ENCODE measurements at places on chromosomes 2 and 18.
A peak's percentile ranks its signal among the peaks of the same experiment; 100 is the strongest.

- no peak for DNase-seq
Observed at GRCh38 chr2:68193144-68193543, 35.5 kb downstream of the PNO1 start.

DNA sequence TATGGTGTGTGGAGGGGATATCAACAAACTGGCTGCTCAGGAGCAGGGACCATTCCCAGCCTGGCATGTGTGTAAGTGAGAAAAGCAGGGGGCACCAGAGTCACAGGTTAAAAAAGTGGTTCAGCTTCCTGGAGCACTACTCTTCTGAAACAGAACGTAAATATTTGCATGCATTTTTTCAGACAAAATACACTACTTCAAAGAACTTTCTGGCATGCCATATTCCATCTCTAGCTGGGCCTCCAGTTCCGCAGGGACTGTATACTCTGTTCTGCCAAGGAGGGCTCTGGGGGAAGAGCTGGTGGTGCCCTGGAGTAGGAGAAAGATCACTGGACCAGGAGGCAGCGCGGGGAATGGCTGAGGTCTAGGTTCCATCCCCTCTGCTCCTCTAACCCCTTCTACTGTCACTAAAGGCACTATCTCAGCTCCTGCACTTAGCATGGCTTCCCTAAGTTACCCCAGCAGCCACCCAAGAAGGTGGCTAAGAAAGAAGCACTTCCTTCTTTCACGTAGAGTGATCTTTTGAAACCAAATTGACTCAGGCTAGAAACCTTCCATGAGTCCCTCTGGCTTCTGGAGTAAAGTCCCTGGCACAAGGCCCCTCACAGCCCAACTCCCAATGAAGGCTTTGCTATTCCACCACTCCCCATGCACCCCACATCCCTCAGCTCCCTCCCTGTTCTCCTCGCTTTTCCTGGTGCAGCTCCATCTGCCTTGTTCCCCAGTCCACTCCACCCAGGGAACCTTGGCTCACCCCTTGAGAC, 57.6 kb upstream of the CABLES1 start:
- no peak for DNase-seq

- no peak for DNase-seq
Observed at GRCh38 chr2:57160976-57161375, 885.6 kb upstream of the VRK2 start.

GRCh38 chr2:113341191-113341869, 62.6 kb upstream of the PAX8 start:
- no peak for DNase-seq

GRCh38 chr18:3596637-3597384, 146.8 kb downstream of the TGIF1 start:
- DNase-seq = peak; percentile 59

DNA sequence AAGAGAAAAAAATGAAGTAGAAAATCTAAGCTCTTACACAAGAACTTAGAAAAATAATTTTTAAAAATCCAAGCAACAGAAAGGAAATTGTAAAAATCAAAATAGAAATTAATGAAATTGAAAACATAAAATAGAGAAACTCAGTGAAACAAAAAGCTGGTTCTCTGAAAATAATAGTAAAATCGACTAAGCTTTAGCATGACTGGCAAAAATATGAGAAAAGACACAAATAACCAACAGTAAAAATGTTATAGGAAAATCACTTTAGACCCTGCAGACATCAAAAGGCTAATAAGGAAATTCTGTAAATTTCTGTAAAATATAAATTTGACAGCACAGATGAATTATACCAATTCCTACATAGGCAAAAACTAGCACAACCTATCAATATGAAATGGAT, 768.9 kb upstream of the LRRTM1 start:
- DNase-seq = no peak

- no peak for DNase-seq
Observed at GRCh38 chr2:237859082-237859433, 365 bp upstream of the RAMP1 start.

DNA sequence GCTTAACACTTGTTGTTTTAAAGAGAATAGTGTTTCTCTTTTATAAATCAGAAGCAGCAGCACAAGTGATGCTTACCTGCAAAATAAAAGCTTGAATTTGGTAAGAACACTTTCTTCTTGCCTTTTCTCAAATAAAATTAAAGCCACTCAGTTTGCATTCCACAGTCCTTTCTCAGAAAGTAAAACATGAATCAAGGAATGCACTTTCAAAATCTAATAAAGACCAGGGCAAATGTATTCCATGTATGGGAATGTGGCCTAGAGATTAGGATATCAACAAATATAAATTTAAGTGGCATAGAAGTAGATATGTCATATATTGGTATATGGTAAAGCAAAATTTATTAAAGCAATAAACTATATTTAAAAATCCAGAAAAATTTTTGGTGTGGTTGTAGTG, 352.8 kb downstream of the THSD7B start:
- no peak for DNase-seq

- DNase-seq = no peak
Observed at GRCh38 chr2:238714038-238714528, 133.8 kb upstream of the TWIST2 start.

- DNase-seq = no peak
Observed at GRCh38 chr18:54805571-54806334, 22.5 kb upstream of the RAB27B start.

DNA sequence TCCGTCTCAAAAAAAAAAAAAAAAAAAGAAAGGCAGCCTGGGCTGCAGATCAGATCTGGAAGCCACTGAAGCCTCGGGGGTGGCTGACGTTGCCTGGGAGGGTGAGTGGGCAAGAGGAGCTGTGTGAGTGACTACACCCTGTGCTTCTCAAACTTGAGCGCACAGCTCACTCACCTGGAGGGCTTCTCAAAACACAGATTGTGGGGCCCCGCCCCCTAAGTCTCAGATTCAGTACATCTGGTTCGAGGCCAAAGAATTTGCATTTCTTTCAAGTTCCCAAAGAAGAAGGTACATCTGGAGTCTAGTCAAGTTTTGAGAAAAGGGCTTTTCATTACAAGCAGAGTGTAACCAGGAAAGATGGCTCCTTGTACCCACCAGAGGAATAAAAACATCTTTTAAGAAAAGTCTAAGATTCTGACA, 97.7 kb upstream of the CAB39 start:
- DNase-seq = peak; percentile 71

DNA sequence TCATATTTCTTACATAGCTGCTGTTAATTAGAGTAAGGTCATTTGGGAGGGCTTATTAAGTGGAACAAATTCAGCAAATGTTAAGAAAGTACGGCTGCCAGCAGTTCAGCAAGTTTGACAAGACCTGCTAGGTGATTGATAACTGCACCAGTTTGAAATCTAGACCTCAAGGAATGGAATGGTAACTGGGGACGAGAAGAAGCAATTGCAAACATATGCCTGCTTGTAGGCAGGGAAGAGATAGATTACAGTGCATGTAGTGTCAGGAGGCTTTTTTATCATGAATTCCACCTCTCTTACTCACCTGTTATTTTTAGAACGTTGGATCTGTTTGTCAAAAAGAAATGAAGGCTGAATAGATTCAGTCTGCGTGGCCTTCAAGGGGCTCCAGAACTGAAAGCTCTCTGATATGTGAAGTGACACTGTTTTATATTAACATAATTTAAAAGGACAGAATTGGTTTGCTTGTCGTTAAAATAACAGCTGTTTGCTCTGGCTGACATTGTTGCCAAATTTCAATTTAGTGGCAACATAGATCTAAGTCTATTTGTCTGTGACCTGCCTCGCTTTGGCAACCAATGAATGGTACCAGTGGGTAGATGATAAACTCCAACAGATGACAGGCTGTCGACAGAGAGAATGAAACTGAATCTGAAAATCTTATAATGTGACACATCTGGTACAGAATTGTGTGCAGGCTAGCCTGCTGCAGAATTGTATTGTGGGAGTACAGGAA, 199.3 kb downstream of the ZNF407 start:
- no peak for DNase-seq

GRCh38 chr2:53724536-53724935, 43.1 kb upstream of the CHAC2 start:
- no peak for DNase-seq

DNA sequence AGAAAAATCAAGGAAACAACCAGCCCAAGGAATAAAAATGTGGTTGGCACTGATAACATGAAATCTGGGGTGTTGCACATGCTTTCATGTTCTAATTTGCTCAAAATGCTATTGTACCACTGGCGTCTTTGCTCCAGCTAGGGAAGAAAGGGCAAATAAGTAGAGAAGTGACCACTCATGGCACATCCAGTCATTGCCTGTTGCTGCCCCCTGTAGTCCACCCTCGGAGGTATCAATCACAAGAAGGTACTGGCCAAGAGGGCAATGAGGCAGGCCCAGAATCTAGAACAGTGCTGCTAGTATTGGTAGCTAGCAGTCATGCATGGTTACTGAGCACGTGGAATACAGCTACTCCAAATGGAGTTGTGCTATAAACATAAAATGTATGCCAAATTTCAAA, 213.4 kb downstream of the CDCA7 start:
- DNase-seq = no peak

GRCh38 chr18:63339920-63340484, 20.4 kb upstream of the BCL2 start:
- DNase-seq = no peak

DNA sequence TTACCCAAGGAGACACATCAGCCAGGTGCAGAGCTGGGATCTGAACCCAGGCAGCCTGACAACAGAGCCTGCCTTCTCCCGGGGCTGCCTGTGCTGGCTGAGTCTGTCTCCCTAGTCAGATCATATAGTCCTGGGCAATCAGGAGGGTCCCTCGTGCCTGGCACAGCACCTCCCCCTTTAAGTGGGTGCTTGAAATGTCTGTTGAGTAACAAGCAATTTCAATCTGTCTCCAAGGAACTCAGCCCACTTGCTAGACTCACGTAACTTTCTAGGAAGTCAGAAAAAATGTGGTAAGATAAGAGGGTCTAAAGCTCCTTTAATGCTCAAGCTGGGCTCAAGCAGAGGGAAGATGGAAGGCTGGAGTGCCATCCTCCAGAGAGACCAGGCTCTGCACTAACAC, 51.9 kb downstream of the REEP1 start:
- no peak for DNase-seq

DNA sequence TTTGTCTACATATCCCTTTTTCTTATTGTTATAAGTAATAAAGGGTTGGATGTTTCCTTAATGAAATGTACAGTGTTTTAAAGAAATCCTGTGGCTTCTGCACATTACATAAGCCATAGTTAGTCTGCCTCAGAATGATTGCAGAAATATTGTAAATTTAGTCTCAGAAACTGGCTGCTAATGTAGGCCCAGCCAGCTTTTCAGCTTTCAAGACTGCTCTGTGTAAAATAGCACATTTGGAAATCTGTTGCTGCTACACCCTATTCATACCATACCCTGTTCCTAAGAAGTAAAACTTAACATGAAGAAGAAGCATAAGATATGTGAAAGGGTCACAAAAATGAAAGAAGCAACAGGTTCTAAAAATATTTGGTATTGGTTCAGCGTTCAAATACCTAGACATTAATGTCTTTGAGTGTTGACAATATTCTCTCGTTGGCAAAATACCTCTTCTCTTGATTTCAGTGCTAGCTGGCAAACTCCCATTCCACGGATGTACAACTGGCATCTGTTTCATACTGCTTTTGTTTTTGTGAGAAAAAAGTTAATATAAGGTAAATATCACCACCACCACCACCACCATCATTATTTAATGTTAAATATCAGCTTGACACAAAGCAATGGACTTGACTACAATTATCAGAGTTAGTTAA, 19.2 kb upstream of the NCKAP1 start:
- DNase-seq = no peak

GRCh38 chr2:102070058-102070642, 72.4 kb upstream of the IL1R1 start:
- no peak for DNase-seq

DNA sequence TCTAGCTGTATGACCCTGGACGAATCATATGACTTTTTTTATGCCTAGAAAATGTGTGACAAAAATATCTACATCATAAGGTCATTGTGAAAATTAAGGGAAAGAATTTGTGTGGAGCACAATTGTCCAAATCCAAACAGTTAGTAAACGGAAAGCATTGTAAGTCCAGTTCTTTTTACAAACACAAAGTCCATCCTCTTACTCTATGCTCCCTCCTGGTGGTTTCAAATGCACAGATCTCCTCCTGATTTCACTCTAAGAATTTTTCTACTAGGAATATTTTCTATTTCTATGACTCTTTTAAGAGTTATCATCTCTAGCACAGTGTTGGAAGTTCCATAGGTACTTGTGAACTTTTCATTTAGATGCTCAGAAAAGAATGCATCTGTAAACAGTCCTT, 125.2 kb upstream of the ARL5A start:
- no peak for DNase-seq

DNA sequence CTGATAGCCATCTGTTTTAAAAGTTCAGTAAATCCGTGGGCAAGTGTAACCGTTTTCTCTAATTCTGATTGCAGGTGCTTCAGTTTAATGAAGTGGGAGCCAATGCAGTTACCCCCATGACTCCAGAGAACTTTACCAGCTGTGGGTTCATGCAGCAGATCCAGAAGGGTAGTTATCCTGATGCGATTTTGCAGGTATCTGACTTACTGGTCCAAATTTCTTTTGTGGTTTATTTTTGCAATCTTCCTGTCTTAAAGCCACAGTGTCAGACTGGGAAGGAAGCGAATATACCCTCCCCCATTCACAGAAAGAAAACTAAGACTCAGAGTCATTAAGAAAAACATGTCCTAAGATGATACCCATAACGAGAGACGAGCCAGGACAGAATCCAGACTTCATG, 7.7 kb downstream of the SERPINB2 start:
- no peak for DNase-seq

DNA sequence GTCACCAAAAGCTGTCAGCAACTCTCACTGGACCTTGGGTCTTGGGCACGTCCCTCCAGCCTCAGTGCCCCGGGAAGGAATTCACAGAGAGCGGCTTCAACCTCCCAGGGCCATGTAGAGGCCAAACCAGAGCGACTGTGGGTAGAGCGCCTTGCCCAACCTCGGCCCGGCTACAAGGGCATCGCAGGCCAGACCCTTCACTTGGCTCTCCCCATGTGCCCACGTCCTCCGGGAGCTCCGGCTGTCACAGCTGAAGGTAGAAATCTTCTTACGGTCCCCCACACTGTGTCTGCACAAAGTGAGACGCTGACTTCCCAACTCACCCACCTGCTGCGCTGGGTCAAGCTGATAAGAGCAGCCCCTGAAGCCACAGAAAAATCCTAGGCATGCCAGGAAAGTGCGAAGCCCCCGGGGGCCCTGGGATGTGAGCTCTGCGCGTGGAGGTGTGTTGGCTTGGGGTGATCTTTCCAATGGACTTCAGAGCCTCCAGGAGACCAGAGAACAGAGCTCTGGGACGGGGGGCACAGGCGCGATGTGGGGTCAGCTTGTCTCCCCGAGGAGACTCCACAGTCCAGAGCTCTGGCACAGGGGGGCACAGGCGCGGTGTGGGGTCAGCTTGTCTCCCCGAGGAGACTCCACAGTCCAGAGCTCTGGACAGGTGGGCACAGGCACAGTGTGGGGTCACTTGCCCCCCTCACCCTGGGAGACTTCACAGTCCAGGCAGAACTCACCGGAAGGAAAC, 105.5 kb downstream of the RTP5 start:
- DNase-seq = no peak
